ENCODE measurements at places on chromosomes 6 and 20. TPM values are rescaled to one million over a fixed set of nuclear protein-coding genes. Genes with fewer than 3 reads are reported as not detected.

DNA sequence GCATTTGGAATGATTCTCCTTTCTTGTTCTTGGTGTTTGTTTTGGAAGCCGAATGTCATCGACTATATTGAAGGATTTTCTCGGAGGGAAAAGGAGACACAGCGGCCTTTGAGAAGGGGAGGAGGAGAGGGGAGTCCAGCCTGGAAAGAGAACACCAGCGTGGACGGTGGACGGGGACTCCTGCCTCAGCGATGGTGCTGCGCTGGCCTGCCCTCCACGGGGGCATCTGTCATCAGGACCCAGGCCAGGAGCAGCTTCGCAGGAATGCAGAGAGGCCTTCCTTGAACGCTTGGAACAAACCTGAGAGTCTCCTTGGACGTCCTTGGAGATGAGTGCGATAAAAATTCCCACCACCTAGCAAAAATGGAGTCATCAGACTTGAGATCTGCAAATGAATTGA lies 8.3 kb upstream of the C6orf118 start:
- H3K4me1 ChIP-seq, result no peaks in the 10 kb centered on the region
- H3K27me3 ChIP-seq, result no peaks in the 10 kb centered on the region
- no peak overlapping the region for H3K27ac ChIP-seq
- no peak for DNase-seq
- no peaks in the 10 kb centered on the region for H3K36me3 ChIP-seq

DNA sequence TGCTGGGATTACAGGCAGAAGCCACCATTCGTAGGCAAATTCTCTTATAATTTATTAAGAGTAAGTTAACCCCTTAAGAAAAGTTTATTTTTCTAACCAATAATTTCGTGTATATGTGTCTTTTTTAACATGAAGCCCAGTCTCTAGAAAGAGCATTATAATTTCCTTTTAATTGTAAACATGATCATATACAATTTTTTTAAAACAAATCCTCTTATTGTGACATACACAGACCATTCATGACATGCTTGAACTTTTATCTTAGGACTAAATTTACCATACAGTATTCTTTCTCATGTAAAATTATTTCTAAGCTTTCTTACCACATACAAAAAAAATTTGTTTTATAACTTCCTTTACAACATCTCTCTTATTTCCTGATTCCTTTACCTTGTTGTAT lies 6.7 kb downstream of the ACOT13 start:
- H3K27ac ChIP-seq, result no peak overlapping the region
- H3K27me3 ChIP-seq, result no peaks in the 10 kb centered on the region
- H3K4me3 ChIP-seq, result no peak overlapping the region
- H3K36me3 ChIP-seq, result peaks cover 43% of the 10 kb centered on the region
- H3K4me1 ChIP-seq, result peaks cover 5% of the 10 kb centered on the region

MTFR2 gene
- total RNA-seq, result 23.9 TPM

- no peak overlapping the region for H3K27ac ChIP-seq
- H3K4me1 ChIP-seq, result no peaks in the 10 kb centered on the region
- H3K4me3 ChIP-seq, result no peak overlapping the region
- peaks cover 7% of the 10 kb centered on the region for H3K27me3 ChIP-seq
- H3K36me3 ChIP-seq, result no peaks in the 10 kb centered on the region
Measured at GRCh38 chr6:79269877-79270276, 35.4 kb upstream of the HMGN3 start.

DNA sequence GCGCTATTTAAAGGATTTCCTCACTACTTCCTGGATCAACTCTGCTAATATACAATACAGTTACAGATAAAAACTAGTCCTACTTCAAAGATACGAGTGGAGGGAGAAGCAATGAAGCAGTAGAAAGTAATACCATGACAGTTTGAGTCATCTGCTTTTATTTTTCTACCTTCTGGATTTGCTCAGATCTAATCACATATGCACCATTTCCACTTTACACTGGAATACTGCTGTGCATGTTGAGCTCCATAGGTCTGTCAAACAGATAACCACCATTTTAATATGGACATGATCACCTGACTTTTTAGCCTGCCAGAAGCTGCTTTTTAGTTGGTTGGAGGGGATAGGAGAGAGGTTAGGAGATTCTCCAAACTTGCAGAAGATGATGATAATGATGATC lies 92.5 kb downstream of the MMUT start:
- no peaks in the 10 kb centered on the region for H3K36me3 ChIP-seq
- DNase-seq, result no peak
- no peak overlapping the region for H3K27ac ChIP-seq
- H3K4me1 ChIP-seq, result no peaks in the 10 kb centered on the region
- H3K27me3 ChIP-seq, result no peaks in the 10 kb centered on the region

DNA sequence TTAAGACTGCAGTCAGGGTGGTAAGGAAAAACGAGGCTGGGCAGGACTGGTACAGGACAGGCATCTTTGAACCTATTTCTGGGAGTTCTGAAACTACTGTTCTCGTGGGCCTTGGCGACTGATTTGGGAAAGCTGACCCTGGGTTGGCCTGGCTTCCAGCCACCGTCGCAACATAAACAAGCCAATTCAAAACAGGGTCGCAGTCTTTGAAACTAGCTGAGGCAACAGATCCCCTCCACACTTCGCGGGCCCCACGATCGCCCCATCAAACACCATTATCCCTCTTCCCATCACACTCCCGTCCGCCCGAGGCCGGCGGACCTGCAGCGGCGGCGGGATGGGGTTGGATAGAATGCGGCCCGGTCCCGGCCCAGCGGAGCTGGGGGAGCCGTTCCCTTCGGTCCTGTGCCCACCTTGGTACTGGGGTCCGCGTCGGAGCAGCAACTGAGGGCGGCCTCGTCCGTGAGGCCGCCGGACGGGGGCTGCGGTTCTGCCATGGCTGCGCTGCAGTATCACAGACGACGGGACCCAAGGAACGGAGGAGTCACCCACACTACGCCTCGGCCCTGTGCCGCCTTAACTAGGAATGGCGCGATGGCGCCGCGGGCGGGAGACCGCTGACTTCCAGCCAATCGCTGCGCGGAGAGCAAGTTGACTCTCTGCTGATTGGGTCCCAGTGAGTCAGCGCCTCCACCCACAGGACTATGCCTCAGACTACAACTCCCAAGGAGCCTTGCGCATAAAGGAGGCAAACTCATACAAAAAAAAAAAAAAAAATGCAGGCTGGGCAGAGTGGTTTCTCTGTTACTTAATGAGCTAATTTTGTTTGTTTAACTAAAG lies at the start of gene GLO1:
Gene GLO1, minus strand, starts transcription at position 588 of the 840 bp plus-strand sequence. Its CDS starts 91 bp downstream, at position 497.
- H3K27ac ChIP-seq, result peak within 1 kb of the TSS; percentile 89
- H3K27me3 ChIP-seq, result peaks cover 3% of the 10 kb centered on the region
- peak within 1 kb of the TSS; percentile 81 for H3K4me3 ChIP-seq
- H3K36me3 ChIP-seq, result peaks cover 49% of the 10 kb centered on the region

ECHDC1 gene
- 50.2 TPM for total RNA-seq

SPACA1 gene
- total RNA-seq, result not detected

- no peak for DNase-seq
- H3K4me1 ChIP-seq, result peaks cover 6% of the 10 kb centered on the region
- no peak overlapping the region for H3K27ac ChIP-seq
- H3K36me3 ChIP-seq, result no peaks in the 10 kb centered on the region
- no peak overlapping the region for H3K4me3 ChIP-seq
- peaks cover 34% of the 10 kb centered on the region for H3K27me3 ChIP-seq
Measured at GRCh38 chr20:63844511-63844991, 13.5 kb upstream of the ZBTB46 start.

DNA sequence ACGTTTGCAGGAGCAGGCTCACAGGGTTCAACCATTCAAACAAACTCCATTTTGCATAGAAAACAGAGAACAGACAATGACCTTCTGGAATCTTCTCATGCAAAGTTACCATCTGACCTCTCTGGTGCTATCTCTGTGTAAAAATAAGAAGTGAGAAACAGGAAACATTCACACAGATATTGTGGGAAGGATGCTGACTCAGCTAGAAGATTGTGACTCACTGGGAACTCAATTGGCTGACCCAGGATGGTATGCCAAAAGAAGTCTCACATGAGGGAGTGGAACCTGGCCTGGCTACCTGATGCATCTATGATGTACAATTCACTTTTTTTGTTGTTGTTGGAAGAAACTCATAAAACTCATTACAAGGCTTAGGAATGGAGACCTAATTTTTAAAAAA lies 61.1 kb upstream of the TBX18 start:
- no peaks in the 10 kb centered on the region for H3K27me3 ChIP-seq
- no peak overlapping the region for H3K4me3 ChIP-seq
- DNase-seq, result no peak
- no peak overlapping the region for H3K27ac ChIP-seq

DNA sequence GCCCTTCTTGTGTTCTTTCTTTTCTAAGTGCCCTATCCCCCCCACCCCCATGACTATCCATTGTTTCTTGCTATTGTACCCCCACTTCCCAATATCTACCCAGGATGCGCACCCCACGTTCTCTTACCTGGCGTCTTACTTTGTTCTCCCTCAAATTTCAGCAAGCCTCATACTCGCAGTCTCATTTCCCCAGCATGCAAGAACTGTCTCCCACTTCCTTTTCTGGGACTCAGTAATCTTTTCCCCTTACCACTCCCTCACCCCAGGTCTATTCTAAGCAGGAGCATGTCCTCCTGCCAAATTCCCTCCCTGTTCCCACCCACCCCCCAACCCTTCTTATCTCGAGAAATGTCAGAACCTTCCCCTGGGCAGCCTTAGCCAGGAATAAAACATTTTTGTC lies 1.7 kb upstream of the EHMT2 start:
- peak overlapping the region; percentile 50 for H3K27ac ChIP-seq
- no peaks in the 10 kb centered on the region for H3K27me3 ChIP-seq
- peak overlapping the region; percentile 53 for H3K4me3 ChIP-seq
- no peak for DNase-seq
- H3K4me1 ChIP-seq, result peaks cover 36% of the 10 kb centered on the region

PREP gene
- 46.9 TPM for total RNA-seq

DNA sequence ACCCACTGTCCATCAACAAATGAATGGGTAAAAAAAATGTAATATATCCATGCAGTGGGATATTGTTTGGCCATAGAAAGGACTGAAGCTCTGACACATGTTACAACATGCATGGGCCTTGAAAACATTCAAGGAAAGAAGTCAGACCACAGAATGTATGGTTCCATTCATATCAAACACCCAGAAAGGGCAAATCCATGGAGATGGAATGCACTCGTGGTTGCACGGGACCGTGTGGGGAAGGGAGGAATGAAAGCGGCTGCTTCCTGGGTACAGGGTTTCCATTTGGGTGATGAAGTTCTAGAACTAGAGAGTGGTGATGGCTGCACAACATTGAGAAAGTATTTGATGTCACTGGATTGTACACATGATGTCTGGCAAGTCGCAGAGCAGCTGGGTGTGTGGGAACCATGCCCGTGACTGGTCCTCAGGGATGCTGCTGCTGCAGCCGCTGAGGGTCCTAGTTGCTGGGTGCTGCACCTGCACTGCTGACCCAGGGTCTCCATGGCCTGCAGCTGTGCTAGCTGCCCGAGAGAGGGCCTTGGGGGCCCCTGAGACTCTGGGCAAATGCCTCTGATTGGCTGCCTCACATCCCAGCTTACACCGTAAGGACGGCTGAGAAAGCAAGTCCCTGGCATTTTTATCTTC lies 220.3 kb downstream of the NRN1 start:
- no peak for DNase-seq
- no peaks in the 10 kb centered on the region for H3K27me3 ChIP-seq
- peaks cover 17% of the 10 kb centered on the region for H3K4me1 ChIP-seq
- H3K4me3 ChIP-seq, result no peak overlapping the region
- no peaks in the 10 kb centered on the region for H3K36me3 ChIP-seq

DNA sequence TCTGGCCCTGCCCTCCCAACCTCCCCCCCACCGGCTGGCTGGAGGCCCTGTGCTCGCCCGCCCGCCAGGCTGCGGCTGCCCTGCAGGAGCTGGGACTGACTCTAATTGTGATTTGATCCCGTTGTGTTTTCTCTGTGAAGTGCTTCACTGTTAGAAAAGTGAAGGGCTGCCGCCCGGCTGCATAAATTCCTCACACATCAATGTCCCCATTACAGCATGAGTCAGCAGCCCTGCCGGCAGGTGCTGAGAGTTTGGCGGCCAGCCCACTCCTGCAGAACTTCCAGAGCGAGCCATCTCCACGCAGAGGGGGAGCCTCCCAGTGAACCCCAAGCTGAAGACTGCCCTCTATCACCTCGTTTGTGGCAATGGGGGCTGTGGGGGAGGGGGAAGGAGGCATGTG lies 137.9 kb downstream of the DLL1 start:
- peaks cover 7% of the 10 kb centered on the region for H3K27me3 ChIP-seq
- H3K36me3 ChIP-seq, result no peaks in the 10 kb centered on the region
- DNase-seq, result peak; percentile 41
- H3K27ac ChIP-seq, result no peak overlapping the region
- H3K4me3 ChIP-seq, result no peak overlapping the region

CNBD2 gene
- 4.9 TPM for total RNA-seq

MYT1 gene
- total RNA-seq, result not detected

ARMC2 gene
- total RNA-seq, result 2.7 TPM

- H3K36me3 ChIP-seq, result no peaks in the 10 kb centered on the region
- no peaks in the 10 kb centered on the region for H3K4me1 ChIP-seq
- peaks cover 17% of the 10 kb centered on the region for H3K27me3 ChIP-seq
- DNase-seq, result no peak
Measured at GRCh38 chr6:107543088-107543487, 53.2 kb downstream of the SOBP start.

HTR1E gene
- total RNA-seq, result not detected

- H3K27ac ChIP-seq, result peak overlapping the region; percentile 81
- peaks cover 16% of the 10 kb centered on the region for H3K4me1 ChIP-seq
- peaks cover 72% of the 10 kb centered on the region for H3K27me3 ChIP-seq
- H3K36me3 ChIP-seq, result no peaks in the 10 kb centered on the region
- H3K4me3 ChIP-seq, result peak overlapping the region; percentile 82
- peak; percentile 66 for DNase-seq
Measured at GRCh38 chr6:105991561-105992314, 94.4 kb upstream of the PRDM1 start.

DNA sequence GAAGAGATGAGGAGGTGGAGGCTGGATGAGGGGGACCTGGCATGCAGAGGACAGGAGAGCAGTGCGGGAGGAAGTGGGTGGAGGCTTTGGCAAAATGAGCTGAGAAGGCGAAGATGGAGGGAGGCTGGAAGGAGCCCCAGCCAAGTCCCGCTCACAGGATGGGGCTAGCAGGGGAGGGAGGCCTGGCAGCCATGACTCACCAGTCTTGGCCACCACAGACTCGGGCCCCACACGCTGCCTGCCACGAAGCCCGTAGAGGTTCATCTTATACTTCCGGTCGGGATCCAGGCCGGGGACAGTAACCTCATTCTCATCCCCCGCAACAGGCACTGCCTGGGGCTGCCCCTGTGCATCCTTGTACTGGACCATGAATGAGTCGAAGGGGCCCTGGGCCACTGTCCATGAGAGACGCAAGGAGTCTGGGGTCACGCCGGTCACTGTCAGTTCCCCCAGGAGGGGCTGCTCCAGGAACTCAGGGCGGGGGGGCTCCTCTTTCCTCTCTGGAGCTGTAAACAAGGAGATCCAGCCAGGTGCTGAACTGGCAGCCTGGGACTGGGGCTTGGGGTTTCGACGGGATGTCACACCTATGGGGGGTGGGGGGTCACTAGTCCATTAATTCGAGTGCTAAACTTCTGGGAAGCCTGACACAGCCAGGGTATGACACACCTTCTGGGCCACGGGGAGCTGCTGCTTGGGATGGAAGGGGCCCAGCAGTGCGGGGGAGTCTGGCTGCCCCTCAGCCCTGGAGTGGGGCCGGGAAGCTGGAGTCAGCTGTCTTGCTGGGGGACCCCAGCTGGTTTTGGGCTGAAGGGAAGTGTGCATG lies 27.8 kb downstream of the TNXB start:
- H3K27me3 ChIP-seq, result peaks cover 23% of the 10 kb centered on the region
- peaks cover 5% of the 10 kb centered on the region for H3K4me1 ChIP-seq
- no peaks in the 10 kb centered on the region for H3K36me3 ChIP-seq
- H3K27ac ChIP-seq, result no peak overlapping the region
- no peak overlapping the region for H3K4me3 ChIP-seq
- no peak for DNase-seq

PRELID3B gene
- total RNA-seq, result 140 TPM

GRCh38 chr6:33543116-33543515 lies 37.0 kb downstream of the BAK1 start:
- peaks cover 10% of the 10 kb centered on the region for H3K4me1 ChIP-seq
- H3K27me3 ChIP-seq, result no peaks in the 10 kb centered on the region
- H3K36me3 ChIP-seq, result no peaks in the 10 kb centered on the region
- no peak for DNase-seq
- H3K27ac ChIP-seq, result no peak overlapping the region
